H54 (cell line): ENCODE measurements at places on chromosomes 7 and 10.
A peak's percentile ranks its signal among the peaks of the same experiment; 100 is the strongest.

GRCh38 chr10:11993834-11994468, 48.7 kb downstream of the UPF2 start:
- no peak for DNase-seq

DNA sequence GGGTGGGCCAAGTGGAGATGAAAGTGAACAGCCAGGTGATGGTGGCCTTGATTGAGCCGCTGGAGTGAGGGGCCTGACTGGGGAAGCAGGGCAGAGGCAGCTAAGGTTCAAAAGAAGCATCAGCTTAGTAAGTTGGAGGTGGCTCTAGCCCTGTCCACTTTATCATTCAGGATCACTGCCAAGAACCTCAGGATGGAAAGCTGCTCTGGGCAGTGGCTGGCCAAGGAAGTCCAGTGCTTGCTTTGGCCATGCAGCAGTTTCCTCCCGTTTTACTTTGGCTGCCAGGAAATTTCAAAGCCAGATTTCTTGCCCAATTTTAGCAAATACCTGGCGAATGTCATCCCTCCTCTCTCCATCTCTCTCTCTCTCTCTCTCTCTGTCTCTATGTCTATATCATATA, 384.9 kb downstream of the PLXNA4 start:
- no peak for DNase-seq

DNA sequence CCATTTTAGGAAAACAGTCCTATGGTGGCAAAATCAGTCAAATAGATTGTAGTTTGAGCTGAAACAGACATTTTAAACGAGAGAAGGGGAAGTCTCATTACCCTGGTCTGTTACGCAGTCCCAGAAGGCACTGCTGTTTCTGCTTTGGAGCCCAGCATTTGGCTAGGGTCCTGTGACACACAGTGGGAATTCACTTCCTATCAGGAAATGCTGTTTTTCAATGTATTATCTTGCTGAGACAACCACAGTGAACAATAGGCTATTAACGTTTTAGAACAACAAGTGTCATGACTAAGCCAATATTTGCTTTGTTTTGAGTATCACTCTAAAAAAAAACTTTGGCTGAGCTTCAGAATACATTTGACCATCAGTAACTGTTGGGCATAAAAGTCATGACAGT, 74.1 kb downstream of the ADD3 start:
- peak; percentile 18 for DNase-seq

- DNase-seq, result no peak
Measured at GRCh38 chr7:131737746-131738465, 181.5 kb upstream of the PODXL start.

DNA sequence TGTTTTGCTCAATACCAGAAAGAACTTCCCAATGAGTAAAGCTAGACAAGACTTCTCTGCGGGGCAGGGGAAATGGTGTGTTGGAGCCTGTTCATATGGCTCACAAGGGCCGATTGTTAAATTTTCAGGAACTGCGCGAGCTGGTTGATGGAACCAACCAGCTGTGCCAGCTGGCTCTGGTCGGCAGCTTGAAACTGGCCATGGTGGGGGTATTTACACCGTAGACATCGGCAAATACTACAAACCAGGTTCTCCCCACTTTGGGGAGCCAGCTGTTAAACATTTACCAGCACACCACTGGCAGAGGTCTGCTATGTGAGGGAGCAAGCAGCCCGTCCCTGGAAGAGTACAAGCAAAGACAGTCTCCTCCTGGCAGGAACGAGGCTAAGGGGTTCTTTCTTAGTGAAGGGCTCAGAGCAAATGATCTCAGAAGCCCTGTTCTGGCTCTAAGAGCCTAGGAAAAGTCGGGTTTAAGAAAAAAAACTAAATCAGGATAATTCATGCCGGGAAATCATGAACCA, 8.8 kb upstream of the ZMIZ1 start:
- DNase-seq, result no peak

GRCh38 chr10:19788075-19788686, 28.1 kb upstream of the PLXDC2 start:
- no peak for DNase-seq

- DNase-seq, result no peak
Measured at GRCh38 chr10:128122931-128123330, 3.3 kb downstream of the MKI67 start.

DNA sequence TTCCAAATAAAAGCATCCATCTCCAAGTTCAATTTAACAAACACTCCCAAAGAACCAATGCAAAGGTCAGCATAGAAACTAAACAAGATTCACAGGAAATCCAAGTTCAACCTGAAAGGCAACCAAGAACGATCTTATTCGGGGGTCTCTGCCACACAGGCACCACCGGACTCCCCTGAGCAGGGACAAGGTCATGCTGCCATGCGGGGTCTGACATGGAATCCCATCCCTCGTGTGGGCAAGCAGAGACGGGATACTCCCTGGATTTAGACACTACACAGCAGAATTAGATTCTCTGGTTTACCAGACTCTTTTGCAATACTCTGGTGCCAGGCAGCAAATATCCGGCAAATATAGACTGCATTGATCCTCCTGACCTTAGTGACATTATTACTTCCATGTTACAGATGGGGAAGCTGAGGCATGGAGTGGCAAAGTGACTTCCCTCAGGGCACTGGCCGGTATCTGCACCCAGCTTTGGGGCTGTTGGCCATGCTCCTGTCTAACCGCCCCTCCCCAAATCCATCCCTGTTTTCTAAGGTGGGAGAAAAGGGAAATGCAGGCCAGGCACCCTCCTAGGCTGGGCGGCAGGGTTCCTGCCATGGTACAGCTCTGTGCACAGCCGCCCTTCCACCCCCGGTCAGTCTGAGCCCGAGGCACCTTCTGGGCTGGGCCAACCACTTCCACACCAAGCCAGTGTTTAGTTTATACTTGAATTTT, 111.8 kb downstream of the VIPR2 start:
- DNase-seq, result no peak

DNA sequence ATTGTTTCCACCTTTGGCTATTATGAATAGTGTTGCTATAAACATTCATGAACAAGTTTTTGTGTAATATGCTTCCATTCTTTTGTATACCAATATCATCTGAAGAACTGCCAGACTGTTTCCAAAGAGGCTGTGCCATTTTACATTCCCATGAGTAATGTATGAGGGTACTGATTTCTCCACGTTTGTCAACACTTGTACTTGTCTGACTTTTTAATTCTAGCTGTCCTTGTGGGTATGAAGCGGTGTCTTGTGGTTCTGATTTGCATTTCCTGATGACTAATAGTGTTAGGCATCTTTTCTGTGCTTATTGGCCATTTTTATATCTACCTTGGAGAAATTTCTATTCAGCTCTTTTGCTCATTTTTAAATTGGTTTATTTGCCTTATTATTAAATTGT, 52.8 kb downstream of the LSMEM1 start:
- no peak for DNase-seq

DNA sequence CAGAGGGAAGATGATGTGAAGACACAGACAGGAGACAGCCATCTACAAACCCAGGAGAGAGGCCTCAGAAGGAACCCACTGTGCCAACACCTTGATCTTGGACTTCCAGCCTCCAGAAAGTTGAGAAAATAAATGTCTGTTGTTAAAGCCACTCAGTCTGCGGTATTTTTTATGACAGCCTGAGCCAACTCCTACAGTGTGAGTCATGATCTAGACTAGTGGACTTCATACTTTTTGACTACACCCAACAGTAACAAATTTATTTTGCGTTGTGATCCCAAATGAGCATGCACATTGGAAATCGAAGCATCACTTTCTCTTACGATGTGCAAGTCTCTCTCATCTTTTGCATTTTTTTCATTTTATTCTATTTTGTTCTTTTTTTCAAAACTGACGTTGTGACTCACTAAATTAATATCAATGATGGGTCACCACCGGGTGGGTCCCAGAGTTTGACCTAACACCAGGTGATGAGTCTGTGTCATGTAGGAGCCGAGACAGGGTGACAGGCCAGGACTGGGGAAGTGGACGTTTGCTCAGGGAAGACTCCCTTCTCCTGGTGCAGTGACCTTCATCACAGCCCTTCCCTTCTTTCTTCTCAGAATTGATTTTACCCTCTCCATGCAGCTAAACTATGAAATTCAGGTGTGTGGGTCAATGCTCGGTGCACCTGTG, 28.9 kb downstream of the PHYH start:
- peak; percentile 31 for DNase-seq

GRCh38 chr7:74026903-74027682, 880 bp upstream of the ELN start:
- DNase-seq, result peak; percentile 77
